ENCODE measurements at places on chromosomes 7 and 10.

- no peak for DNase-seq
Observed at GRCh38 chr10:106978756-106979155, 185.8 kb downstream of the SORCS1 start.

- no peak for DNase-seq
Observed at GRCh38 chr10:76497666-76498065, 1066.2 kb downstream of the LRMDA start.

- DNase-seq = no peak
Observed at GRCh38 chr10:33152146-33152545, 182.3 kb downstream of the NRP1 start.

GRCh38 chr10:66378117-66378876 is 547.5 kb upstream of the LRRTM3 start:
- no peak for DNase-seq

GRCh38 chr7:155402941-155403340 is 55.0 kb upstream of the EN2 start:
- DNase-seq = no peak

DNA sequence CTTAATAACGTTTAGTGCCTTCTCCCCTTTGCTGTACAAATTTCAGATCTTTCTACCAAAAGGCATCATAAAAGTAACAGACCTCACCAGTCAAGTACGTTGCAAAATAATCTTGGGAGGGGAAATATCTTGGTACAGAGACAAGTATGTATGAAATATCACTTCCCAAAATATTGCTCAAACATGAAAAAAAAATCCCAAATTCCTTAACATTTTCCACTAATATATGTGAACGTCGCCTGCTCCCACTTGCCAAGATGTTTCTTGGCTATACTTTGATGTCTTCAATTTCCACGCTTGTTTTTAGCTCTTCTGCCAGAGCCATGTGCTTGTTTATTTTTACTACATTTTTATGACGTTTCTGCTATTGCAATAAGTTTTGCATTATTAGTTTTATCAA is 223.5 kb downstream of the PLXNA4 start:
- no peak for DNase-seq

DNA sequence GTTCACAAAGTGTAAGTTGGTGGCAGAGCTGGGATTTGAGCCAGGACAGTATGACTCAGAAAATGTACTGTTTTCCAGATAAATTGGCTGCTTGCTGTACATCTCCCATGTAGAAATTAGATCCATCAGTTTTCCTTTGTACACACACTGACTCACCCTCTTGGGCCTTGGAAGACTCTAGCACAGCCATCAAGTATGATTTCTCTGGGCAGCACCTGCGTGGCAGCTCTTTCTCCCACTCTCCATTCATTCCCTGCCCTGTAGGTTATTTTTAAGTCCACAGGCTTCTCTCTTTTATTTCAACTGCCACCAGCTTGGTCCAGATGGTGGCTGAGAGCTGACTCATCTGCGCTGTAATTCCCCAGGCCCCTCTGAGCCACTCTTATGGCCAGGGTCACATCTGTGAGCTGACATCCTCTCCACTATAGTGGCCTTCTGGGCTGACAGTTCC is 28.3 kb upstream of the SDK1 start:
- DNase-seq = no peak

GRCh38 chr7:12066521-12066920 is 144.6 kb upstream of the TMEM106B start:
- DNase-seq = no peak

DNA sequence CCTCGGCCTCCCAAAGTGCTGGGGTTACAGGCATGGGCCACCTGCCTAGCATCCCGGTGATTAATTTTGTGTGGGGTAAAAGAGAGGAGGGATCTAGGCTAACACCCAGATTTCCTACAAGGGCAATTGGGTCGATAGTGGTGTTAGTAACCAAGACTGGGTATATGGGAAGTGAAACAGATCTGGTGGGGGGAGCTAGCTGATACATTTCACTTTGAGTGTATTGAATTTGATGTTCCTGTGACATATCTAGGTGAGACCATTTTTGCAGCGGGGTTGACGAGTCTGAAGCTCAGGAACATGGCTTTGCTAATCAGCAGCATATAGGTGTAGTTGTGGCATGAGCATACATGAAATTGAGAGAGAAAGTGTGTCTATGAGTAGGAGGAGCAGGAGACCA is 12.0 kb downstream of the CLCN1 start:
- DNase-seq = no peak

DNA sequence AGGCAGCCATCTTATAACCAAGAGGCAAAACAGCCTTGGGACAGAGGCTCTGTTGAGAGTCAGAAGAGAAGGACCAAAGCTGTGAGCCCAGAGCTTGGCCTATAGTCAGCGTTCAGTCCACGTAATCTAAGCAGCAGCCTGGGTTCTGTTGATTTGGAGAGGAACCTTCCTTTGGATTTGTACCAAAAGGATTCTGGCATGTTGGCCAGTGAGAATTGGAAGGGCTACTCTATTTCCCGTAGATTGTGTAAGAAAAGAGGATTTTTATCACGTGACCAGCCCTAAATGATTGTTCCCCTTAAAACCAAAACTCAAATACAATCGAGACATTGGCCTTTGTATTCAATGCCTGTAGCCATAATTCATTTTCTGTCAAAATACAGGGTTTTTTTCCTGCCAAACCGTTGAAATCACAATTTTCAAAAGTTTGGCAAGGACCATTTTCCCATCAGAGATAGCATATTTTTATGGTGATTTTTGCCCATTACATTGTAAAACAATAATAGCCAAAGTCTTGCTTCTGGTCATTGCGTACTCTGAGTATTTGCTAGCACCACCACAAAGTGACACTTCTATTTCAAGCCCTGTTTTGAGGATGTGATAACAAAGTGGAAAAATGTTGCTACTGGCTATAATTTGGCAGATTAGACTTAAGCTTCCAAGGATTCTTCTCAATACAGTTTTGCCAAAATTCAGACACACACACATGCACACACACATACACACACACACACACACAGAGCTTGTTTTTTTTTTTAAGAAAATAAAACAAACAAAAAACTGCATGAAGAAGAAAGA is 23.1 kb upstream of the BMPER start:
- no peak for DNase-seq

DNA sequence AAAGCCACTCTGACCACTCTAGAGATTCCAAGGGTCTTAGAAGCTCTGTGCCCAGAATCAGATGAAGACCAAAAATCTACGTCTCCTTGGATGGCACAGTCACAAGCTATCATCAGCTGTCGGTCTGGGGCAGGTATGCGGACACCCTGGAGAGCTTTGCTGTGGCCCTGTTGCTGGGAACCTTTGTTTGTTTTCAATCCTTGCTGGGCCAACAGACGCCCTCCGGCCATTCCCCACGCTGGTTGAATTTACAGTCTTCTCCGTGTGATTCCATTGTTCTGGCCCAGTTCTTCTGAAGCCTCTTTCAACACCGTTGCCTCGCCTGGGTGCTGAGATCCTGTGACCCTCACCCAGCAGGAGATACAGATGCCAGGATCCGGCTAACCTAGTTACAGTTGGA is 149.4 kb upstream of the PFKP start:
- DNase-seq = no peak

DNA sequence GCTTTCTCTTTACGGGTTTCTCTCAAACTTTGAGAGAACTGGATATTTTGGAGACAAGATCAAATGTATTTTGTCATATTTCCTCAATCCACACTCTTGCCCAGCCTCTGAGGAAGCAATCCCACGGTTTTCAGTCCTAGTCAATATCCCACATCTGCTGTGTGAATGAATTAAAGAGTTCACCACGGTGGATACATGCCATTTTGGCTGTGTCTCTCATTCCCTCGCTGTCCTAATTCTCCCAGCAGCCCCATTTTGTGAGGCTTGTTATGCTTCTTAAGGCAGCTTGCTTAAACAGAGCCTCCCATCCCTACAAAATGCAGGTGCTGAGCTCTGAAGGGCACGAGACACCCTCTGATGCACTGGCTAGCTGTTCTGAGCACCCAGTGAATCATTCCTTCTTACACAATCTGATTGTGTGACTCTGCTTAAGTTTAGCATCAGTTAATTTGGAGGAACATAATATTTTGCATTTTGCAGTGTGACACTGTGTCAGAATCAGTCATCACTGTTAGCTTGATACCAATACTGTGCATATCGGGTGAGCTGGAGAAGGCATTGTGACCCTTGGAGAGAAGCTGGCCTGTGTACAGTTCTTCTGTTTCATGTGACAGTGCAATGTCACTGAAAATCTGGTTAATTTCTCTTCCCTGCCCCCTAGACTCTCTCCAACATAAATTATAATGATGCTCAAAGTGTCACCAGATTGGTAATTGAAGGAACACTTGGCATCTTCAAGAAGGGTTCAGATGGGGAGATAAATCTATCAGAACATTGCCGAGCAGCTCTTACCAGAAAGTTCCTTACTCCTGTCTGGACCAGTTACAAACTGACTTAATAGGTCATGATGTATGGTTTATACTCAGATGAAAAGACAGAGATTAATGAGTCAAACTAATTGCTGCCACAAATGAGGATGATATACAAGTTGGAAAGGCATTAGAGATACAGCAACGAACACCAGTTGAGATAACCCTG is 103.7 kb upstream of the AOAH start:
- no peak for DNase-seq

GRCh38 chr10:11104772-11105675 is 87.4 kb downstream of the CELF2 start:
- DNase-seq = peak; percentile 27

- peak; percentile 20 for DNase-seq
Observed at GRCh38 chr10:30527623-30528428, 93.8 kb downstream of the MAP3K8 start.

- DNase-seq = no peak
Observed at GRCh38 chr10:8910314-8910713, 855.8 kb downstream of the GATA3 start.

DNA sequence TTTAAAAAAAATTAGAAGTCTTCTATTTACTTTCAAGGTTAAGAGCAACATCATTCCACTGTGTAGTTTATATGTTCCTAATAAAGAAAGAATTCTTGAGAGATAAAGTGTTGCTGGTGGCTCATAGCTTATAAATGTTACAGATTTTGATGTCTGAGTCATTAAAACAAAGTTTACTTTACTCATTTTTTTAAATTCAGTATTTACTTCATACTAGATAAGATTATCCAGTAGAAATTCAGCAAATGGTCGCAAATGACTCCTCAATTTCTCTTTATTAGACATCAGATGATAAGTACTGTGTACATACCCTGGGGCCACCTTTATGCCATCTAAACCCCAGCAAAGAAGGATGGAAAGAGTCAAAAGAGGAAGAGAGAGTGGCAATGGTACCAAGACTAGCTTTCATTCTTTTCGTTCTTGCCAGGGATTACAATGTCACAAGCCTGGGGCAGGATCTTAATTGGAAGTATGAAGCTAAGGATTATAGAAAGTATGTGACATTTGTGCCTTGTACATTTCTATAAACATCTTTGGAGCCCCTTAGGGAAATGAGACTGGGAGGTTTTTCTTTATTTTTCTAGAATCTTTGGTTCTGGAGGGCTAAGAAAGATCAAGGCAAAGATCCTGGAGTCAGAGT is 206.1 kb downstream of the CHRM2 start:
- DNase-seq = no peak

DNA sequence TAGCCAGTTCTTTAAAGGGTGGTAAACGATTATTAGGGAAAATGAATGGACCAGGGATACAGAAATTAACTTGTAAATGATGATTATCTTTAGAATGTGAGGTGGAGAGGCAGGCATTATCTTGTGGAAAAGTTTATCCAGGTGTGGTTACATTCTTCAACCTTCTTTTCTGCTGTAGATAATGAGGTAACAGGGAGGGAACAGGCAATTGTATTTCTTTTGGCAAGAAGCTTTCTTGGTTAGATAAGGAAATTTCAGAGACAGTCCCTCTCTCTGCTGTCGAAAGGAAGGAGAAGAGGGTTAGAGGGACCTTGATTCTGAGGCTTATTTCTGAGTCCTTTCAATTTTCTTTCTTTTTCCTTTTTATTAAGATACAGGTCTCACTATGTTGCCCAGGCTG is 32.1 kb downstream of the MRPL32 start:
- DNase-seq = no peak

- DNase-seq = no peak
Observed at GRCh38 chr7:1269336-1269890, 36.7 kb downstream of the UNCX start.

GRCh38 chr7:46461334-46461777 is 540.3 kb upstream of the IGFBP3 start:
- DNase-seq = no peak

- DNase-seq = no peak
Observed at GRCh38 chr7:29885626-29886025, 79.3 kb downstream of the WIPF3 start.

GRCh38 chr7:19522486-19522885 is 186.4 kb downstream of the POLR1F start:
- no peak for DNase-seq

- no peak for DNase-seq
Observed at GRCh38 chr7:153530441-153530840, 521.8 kb upstream of the DPP6 start.

DNA sequence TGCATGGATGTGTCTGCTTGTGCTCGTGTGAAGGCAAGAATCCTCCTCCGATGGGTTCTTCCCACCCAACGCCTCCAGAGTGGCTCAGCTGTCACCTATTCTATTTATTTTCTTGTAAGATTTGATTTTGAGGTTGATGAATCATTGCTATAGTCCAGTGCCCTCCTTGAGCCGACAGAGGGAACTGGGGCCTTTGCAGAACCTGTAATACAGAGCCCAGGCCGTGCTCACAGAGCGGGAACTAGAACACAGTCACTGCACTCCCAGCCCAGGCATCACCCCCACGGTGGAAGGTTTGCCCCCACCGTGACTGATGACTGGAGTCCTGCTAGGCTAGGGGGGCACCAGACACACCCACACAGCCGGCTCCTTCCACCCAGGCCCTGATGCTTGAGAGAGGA is 2.0 kb downstream of the RARRES2 start:
- no peak for DNase-seq

DNA sequence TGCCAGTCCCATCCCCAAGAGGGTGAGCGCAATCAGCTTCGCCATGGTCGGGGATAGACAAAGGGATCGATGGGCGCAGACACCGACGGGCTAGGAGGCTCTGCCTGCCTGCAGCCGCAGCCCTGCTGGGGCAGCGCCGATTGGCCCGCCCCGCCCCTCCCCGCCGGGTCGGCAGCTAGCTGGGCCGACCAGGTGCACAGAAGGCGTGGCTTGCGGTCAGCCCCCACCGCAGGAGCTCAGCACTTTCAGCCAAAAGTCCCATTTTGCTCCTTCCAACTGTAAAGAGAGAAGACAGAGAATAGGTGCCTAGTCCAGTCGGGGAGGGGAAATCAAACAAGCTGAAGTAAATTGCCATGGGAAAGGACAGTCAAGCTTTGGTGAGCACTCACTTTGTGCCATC is at the start of gene PON1:
PON1 (minus strand) TSS at position 102 of the 400 bp plus-strand sequence; CDS start at position 45, 57 bp downstream.
- DNase-seq = no peak

- no peak for DNase-seq
Observed at GRCh38 chr10:122510326-122510725, 49.0 kb downstream of the HTRA1 start.

GRCh38 chr7:23544913-23545354 is 13.2 kb upstream of the TRA2A start:
- DNase-seq = peak; percentile 16
